ENCODE measurements at places on chromosomes 7 and 10.

GRCh38 chr10:73625004-73625883 is 16.0 kb downstream of the MYOZ1 start:
- DNase-seq: no peak

DNA sequence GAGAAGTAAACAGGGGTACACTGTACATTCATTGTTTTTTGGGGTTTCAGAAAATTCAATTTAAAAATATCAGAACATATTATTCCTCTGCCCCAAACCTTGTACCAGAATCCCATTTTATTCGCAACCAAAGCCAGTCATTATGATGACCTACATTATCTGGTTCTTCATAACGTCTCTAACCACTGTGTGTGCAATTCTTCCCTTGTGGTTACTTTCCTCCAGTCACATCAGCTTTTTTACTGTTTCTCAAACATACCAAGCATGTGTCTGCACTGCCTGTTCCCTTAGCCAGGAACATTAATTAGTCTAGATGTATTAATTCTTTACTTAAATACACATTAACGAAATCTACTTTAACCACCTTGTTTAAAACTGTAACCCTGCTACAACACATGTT is 64.8 kb downstream of the THSD7A start:
- DNase-seq: no peak

- no peak for DNase-seq
These were observed 31.9 kb upstream of the CBLL1 start for GRCh38 chr7:107712025-107712424.

DNA sequence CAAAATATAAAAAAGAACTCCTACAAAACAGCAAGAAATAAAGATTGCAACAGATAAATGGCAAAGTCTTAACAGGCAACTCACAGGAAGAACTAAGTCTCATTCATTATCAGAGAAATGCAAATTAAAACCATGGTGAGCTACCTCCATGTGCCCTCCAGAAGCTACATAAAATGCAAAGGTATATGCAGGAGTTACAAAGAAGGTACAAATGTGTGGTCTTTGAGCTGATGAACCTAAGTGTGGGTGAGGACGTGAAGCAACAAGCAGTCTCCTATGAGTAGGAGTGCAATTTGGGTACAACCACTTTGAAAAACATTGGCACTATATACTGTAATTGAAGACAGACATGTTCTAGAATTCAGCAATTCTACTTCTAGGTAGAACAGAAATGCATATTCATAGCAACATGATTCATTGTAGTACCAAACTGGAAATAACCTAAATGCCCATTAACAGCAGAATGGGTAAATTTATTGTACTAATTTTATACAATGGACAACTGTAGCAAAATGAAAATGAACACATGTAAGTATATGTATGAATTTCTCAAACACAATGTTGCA is 61.6 kb upstream of the KCNMA1 start:
- no peak for DNase-seq

- no peak for DNase-seq
These were observed 74.3 kb upstream of the GNAI1 start for GRCh38 chr7:80060218-80060806.

DNA sequence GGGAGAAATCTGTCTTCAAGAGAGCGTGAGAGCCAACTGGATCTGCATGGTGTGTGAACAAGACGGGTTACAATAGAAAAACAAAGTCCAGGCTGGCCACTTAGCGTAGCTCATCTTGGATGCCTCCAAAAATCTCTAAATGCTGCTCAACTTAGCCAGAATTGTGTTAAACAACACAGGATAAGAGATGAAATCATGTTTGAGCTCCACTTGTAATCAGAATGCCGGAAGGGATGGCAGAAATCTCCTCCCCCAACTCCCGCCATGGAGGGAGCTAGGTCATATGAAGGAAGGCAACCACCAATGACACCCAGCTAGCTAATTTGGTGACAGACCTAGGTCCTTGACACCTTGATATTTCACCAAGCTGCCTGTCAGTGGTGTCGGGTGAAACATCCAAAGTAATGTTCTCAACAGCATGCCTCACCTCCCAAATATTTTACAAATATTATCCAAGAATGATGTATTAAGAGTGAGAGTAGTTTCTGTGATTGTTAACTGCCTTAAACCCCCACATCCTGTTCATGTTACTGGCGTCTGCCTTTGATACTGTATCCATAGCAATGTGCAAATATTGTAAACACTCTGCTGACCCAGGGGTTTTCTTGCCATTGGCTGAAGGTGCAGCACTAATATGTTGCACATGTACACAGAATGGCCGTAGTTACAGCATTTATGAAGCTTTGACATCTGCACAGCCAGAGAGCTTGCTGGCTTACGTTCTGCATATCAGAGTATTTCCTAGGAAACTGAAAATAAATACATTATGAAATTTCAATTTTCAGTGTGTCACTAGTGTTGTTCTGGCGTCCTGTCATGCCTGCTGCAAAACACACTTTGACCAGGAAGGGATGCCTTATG is 25.8 kb downstream of the TMEM254 start:
- no peak for DNase-seq

DNA sequence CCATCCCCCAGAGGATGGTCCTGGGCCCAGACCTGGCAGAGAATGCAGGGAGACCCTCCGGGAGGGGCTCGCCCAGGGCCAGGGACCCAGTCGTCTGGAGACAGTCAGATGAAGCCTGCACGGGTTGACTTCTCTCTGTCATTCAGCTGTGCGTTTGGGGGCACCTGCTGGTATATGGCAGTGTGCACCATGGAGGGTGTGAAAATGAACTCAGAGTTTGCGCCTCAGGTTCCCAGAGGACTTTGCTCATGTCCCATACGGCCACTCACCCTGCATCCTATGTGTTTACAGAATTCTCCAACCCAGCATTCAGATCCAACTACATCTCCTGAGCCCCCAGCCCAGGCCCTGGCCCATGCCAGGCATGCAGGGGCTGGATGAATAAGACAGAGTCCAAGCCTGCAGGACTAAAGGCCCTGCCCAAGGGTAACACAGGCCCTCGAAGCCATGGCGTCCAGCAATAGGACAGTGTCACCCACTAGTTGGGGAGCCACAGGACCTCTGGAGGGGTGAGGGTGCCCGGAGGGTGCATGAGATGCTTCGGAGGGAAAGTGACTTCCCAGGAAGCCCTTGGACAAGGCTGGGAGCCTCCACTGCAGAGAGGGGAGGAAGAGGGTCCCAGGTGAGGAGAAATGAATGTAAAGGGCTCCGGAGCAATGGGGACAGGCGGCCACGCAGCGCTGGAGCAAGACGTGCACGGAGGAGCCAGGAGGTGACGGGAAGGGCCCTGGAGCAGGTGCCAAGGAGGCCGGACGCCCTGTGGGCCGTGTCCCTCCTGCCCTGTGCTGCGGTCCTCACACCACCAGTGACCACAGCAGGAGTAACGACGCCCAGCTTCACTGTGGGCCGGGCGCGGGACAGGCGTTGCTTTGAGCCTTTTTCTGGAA is 36.3 kb downstream of the CALML3 start:
- no peak for DNase-seq

DNA sequence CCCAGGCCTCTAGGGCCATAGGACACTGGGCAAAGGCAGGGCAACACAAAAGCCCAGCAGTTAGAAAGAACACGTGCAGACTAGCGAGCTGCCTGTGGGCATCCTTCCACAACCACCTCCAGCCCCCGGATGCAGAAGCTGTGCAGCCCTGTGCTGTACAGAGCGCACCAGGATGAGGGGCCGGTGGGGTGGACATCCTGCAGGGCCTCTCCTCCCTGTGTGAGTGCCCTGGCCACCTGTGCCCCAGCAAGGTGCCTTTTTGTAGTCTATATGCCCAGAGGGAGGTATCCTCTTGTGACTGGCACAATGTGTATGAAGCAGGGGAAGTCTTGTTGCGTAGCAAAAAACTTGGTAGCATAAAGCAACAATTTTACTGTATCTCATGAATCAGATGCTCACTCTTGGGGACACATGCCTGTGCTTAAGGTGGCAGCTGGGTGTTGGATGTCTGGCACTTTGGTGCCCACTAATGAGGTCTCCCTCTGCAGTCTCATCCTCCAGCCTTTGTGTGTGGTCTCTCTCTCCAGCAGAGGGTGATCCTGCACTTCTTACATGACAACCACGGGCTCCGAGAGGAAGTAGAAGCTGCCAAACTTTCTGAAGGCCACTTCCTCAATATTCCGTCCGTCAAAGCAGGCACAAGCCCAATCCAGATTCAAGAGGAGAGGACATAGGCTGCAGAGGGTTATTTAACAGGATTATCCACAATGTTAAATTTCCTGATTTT is 8.7 kb downstream of the NCAPG2 start:
- no peak for DNase-seq

GRCh38 chr7:66267249-66267648 is 62.1 kb downstream of the TPST1 start:
- DNase-seq: no peak

DNA sequence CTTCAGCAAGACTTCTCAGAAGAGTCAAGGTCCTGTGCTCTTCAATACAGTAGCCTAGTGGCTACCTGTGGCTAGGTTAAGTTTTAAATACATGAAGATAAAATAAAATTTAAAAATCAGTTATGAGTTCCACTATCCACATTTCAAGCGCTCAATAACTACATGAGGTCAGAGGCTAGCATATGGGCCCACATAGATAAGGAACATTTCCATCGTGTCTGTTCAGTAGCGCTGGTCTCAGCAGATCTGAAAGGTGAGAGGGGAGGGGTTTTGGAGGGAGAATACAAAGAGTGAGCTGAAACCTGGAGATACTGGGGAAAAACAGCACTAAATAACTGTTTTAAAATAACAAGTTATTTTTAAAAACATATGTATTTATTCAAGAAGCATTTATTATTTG is 219.0 kb downstream of the TRIL start:
- no peak for DNase-seq

GRCh38 chr7:107111196-107111595 is 57.6 kb upstream of the HBP1 start:
- DNase-seq: no peak

- no peak for DNase-seq
These were observed 81.9 kb downstream of the DNMBP start for GRCh38 chr10:99927721-99928280.

GRCh38 chr7:139075871-139076686 is 33.4 kb downstream of the ZC3HAV1 start:
- no peak for DNase-seq

- DNase-seq: no peak
These were observed 14.1 kb downstream of the EPHB6 start for GRCh38 chr7:142868986-142869415.

DNA sequence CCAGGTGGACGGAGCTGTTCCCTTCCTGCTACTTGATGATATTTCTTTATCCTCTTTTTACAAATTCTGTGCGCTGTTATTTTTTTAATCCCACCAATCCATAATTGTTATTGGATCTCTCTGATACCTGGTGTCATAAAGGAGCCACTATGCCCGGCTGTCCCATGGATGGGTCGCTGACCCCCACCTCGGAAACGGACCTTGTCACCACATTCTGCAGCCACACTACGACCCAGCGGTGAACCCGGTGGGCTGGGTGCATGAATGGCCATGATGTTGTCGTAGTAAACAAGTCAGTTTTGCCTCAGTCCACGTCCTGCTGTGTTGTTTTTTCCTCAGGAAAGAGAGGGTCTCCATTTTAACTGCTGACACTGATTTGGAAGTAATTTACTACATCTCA is 112.2 kb downstream of the PKD1L1 start:
- no peak for DNase-seq

DNA sequence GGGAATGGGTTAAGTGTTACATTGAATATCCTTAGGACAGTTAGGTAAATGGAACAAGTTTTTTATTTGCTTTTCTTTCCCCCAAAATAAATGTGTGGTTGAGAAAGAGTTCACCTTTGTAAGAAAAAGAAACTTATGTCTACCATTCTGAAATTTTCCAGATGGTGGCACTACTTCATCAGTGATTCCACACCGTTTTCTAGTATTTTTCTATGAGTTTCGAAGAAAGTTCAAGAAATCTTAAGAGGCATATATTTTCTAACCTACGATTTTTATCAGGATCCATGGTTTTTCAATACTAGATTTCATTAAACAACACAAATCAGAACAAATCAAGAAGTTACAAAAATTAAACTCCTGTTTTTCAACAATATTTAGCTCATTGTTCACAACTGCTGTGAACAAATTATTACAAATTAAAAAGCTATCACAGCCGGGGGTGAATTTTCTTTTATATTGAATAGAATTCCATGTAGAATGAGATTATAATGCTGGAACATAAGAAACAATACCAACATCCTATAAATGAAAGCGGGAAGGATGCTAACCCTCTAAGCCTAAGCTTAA is 163.1 kb upstream of the NPVF start:
- DNase-seq: no peak

- no peak for DNase-seq
These were observed 36.8 kb downstream of the OGDH start for GRCh38 chr7:44643206-44643605.

DNA sequence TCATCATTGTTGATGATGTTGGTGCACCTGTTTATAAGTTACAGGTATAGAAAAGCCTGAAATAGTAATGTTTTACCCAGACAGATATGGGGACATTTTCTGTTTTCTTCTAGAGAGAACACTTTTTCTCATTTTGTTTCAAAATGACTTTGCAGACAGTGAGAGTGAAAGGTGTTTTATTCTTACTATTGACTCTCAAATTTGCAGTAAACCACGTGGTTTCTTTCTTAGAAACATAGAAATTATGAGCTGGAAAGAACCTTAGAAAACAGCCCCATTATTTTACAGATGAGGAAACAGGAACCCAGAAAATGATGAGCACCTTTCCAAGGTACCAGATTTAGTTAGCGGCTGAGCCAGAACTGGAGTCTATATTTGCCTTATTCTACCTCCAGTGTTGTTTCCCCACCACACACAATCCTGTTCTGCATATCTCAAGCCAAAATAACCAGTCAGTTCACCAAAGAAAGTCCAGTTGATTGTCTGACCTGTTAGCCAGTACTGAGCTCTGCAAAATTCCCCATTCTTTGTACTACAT is 138.9 kb upstream of the AHR start:
- DNase-seq: no peak

DNA sequence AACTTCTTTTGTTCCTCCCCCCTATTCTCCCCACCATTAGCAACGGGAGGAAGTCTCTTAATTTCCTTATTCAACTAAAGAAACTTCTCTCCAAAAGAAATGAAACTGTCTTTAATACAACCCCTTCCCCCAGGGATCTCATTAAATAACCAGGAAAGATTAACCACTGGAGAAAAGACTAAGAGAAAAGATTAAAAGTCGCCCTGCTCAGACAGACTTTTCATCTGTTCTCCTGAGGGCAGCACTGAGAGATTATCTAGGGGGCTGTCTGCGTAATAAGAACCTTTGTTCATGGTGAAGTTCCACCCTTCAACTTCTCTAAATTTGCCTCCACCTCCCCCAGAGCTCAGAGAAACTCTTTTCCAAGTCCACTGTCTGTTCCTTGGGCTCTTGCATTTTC is 105.5 kb downstream of the HGF start:
- DNase-seq: no peak

GRCh38 chr7:34281260-34281659 is 375.9 kb downstream of the BMPER start:
- no peak for DNase-seq

- DNase-seq: no peak
These were observed 186.6 kb upstream of the CELF2 start for GRCh38 chr10:10831085-10831484.

DNA sequence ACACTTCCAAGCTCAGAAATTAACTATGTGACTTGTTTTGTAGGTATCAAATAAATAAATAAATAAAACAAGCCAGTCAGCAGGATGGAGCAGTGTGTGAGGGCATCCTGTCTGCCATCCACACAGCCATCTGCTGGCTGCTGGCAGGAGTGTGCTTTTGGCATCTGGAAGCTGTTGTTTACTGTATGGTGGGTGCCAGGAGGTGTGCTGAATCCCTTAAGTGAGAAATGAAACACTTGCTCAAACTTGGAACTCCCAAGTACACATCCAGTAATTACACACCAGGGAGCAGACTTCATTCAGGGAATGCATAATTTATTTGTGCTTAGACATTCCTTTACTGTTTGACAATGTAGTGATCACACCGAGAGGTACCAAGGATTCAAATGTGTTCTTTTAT is 16.9 kb upstream of the TAX1BP1 start:
- DNase-seq: no peak

Data from stimulated activated CD4-positive, alpha-beta T cell treated with anti-CD3 and anti-CD28 coated beads, Interleukin-12 subunit alpha, Interleukin-12 subunit beta, amount 100 ng/mL, for 48 hours (primary cell).